ENCODE measurements at places on chromosomes 6 and 20. TPM values are rescaled to one million over a fixed set of nuclear protein-coding genes. Genes with fewer than 3 reads are reported as not detected.

The ARMH2 gene
- 0.30 TPM for total RNA-seq

The PDE10A gene
- total RNA-seq: not detected

The APOBEC2 gene
- total RNA-seq: not detected

The ERVFRD-1 gene
- total RNA-seq: not detected

The CHRNA4 gene
- total RNA-seq: not detected

DNA sequence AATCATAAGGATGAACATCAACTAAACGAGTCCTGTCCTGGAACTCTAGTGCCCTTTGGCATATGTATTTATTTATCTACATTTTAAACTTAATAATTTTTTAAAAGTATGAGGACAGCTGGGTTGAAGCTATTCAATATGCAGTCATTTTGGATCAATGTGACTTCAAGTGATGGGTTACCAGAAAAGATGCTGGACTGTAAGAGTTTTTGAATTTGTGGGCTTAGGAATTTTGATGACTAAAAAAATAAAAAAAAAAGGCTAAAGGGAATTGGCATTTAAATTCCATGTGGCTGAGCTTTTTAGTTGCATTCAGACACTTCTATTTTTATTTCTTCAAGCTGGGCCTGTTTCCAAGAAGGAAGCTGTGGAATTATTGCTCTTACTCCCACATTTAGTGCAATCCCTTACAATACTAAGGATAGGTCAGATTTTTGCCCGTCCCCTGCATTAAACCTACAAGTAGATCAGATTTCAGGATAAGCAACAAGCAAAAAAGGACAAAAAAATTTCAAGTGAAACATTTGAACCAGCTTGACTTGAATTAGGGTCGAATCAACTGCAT is 704.2 kb upstream of the CITED2 start:
- no peak for DNase-seq

DNA sequence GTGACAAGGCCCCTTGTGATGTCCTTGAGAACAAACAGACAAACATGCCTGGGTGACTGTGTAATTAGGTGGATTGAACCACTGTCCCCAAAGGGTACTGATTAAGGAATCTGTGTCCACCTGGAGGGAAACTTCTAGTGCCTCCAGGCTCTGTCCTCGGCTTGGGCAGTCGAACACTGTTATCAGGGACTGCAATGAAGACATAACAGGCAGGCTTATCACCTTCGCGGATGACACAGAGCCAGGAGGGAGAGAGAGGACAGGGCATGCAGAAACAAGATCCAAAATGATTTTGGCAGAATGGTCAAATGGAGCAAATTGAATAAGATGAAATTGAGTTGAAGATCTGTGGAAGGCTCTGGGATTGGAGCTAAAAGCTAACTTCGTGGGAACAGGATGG is 60.9 kb upstream of the ZFAND3 start:
- DNase-seq: no peak

GRCh38 chr6:84498905-84499304 is 265.5 kb downstream of the TBX18 start:
- DNase-seq: no peak

DNA sequence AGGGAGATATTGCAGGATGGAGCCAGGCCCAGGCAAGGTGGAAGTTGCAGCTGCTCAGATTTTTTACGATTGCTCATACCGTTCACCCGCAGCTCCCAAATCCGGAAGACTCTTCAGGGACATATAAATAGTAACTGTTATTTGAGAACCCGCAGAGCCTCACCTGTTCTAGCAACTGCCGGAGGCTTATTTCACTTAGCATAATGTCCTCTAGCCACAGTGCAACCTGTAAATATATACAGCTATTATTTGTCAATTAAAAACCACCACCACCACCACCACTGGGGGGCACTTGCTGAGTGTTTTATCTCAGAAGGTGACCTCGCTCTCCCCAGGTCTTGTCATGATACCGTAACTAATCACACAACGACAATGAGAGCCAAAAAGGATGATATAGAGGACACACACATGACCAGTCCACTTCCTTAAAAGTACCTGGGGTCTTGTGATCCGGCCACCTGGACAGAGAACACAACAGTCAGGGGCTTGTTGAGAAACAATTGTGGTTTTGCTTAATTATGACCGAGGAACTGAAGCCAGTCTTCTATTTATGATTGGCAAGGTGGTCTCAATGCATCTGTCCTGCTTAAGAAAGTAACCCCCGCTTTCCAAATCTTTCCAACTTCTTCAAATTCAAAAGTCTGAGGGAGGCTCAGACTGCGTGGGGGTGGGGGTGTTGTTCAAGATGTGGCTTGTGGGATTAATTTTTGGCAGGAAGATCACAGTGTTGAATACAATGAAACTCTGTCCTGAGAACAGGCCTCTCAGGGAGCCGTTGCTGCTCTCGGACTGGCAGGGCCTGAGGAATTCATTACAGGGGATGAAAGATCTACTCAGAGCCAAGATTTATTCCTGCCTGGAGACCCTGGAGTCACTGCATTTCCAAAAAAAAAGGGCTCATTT is 107.7 kb upstream of the PRND start:
- peak; percentile 83 for DNase-seq

DNA sequence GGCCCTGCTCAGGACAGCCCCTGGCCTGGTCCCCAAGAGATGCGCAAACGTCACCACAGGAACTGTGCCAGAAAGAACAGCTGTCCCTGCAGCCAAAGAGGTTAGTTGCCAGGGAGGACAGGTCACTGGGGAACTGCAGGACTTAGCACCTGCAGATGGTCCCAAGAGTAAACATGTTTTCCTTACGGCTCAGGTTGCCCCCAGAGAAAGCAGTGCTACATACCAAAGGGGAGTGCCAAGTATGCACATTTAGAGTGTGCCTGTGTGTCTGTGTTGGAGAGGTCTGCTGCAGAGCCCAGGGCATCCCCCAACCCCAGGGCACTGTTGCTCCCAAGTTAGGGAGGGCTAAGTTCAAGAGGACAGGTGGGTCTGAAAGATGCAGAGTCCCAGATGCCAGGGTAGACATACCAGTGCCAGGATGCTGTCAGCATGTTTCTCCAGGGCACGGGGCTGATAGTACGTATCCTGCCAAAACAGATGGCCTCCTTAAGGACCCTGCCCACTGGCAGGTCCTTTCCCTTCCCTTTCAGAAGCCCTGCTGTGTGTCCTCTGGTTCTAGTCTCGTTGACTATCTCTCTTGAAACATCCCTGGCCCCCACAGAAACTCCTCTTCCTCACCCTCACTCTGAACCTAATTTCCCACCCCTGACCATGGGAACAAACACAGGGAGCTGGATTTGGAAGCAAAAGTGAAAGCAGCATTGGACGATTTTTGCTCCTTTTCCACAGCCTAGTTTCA is 1.3 kb downstream of the ABHD16A start:
- DNase-seq: no peak

GRCh38 chr6:4369616-4370015 is 234.2 kb upstream of the ECI2 start:
- DNase-seq: no peak
